ENCODE measurements at places on chromosomes 3 and 15.
A peak's percentile ranks its signal among the peaks of the same experiment; 100 is the strongest.

DNA sequence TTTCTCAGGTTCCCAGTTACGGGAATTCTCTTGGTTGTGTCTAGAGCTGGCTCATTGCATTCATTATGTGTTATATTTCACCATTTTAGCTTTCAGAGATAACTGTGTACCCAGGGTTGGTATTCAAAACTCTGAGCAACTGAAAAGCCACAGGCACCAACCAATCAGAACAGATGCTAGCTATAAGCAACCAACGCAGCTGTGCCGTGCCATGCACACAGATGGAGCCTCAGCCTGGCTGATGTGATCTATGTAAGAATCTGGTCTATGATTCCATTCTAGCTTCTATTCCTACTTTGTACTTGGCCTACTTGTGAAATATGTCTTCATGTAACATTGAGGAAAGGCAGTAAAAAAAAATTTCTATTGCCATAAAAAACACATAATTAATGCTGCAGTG is 95.0 kb upstream of the CCDC80 start:
- no peaks in the 10 kb centered on the region for H3K36me3 ChIP-seq
- no peak overlapping the region for H3K27ac ChIP-seq
- H3K4me1 ChIP-seq = no peaks in the 10 kb centered on the region
- H3K27me3 ChIP-seq = no peaks in the 10 kb centered on the region

- H3K36me3 ChIP-seq = peaks cover 12% of the 10 kb centered on the region
- H3K4me3 ChIP-seq = no peak overlapping the region
- no peak for DNase-seq
- H3K27me3 ChIP-seq = no peaks in the 10 kb centered on the region
- H3K27ac ChIP-seq = no peak overlapping the region
These were observed 41.6 kb downstream of the FBXL2 start for GRCh38 chr3:33318710-33319380.

DNA sequence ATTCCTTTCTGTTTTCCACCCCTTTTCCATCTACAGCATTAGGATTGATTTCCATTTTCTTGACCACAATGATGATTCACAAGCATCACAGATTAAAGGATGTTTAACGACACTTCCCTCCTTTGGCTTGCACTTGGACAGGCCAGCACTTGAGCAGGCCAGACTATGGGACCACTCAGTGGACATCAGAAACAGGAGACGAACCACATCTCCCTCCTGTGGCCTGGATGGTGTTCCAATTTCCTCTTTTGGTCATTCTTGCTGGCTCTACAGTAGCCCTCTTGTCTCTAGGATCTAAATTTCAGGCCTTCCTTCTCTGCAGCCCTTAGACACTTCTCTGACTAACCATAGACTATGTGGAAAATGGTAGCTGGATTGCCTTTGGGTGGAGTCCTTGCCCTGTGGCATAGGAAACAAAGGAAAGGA is 78.8 kb upstream of the BOC start:
- no peak for DNase-seq
- H3K27me3 ChIP-seq = no peaks in the 10 kb centered on the region
- H3K36me3 ChIP-seq = no peaks in the 10 kb centered on the region
- no peak overlapping the region for H3K27ac ChIP-seq
- H3K4me3 ChIP-seq = no peak overlapping the region
- H3K4me1 ChIP-seq = peaks cover 41% of the 10 kb centered on the region

DNA sequence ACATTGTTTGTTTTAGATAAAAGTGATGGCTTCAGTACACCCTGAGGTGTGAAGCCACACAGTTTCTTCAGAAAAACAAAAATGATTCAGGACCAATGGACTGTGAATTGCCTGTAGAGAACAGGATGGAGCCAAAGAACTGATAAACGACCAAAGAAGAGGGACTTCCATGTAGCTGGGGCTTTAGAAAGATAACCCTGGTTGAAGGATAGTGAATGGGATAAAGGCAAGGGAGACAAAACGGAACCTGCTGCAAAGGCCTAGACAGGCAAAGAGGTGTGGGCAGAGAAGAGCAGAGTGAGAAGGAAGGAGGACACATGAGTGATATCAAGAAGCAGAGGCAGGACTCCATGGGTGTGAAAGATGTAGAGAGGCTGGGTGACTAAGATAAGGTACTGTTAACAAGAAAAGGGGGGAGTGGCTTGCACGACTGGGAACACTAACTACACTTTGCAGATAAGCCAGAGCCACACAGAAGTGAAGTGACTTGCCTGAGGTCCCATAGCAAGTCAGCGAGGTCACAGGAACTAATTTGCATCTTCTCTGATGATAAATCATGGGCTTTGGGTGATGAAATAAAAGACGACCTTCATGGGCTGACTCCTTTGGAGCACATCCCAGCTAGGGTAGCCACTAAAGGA is 44.3 kb downstream of the RAB6B start:
- H3K4me3 ChIP-seq = no peak overlapping the region
- no peaks in the 10 kb centered on the region for H3K27me3 ChIP-seq
- no peaks in the 10 kb centered on the region for H3K36me3 ChIP-seq
- DNase-seq = no peak
- no peak overlapping the region for H3K27ac ChIP-seq

- H3K27ac ChIP-seq = no peak overlapping the region
- no peaks in the 10 kb centered on the region for H3K4me1 ChIP-seq
- no peak overlapping the region for H3K4me3 ChIP-seq
- H3K36me3 ChIP-seq = no peaks in the 10 kb centered on the region
These were observed 86.6 kb downstream of the FMN1 start for GRCh38 chr15:33107950-33108349.

DNA sequence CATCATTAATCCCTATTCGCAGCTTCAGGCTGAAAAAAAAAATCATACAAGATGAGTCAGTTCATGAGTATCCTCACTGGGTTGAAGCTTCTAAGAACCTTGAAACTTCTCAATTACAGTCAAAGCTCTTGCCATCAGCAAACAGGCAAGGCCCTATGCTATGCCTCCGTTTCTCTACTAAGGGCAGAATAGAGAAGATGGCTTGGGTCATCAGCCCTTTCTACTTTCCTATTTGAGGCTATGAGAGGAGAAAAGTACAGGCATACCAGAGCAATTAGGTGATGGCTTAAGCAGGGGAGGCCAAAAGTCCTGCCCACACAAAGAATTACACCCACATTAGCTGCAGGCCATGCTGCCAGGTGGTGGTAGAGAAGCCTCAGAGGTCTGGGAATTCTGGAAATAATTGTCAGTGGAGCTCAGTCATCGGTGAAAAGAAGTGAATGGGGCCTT is 89.0 kb downstream of the MRPL46 start:
- H3K4me1 ChIP-seq = peaks cover 4% of the 10 kb centered on the region
- peaks cover 17% of the 10 kb centered on the region for H3K27me3 ChIP-seq
- no peak overlapping the region for H3K27ac ChIP-seq
- no peaks in the 10 kb centered on the region for H3K36me3 ChIP-seq

GRCh38 chr15:85620690-85621049 is 174.1 kb downstream of the KLHL25 start:
- no peaks in the 10 kb centered on the region for H3K36me3 ChIP-seq
- peaks cover 26% of the 10 kb centered on the region for H3K4me1 ChIP-seq
- no peaks in the 10 kb centered on the region for H3K27me3 ChIP-seq
- H3K27ac ChIP-seq = no peak overlapping the region
- H3K4me3 ChIP-seq = no peak overlapping the region

DNA sequence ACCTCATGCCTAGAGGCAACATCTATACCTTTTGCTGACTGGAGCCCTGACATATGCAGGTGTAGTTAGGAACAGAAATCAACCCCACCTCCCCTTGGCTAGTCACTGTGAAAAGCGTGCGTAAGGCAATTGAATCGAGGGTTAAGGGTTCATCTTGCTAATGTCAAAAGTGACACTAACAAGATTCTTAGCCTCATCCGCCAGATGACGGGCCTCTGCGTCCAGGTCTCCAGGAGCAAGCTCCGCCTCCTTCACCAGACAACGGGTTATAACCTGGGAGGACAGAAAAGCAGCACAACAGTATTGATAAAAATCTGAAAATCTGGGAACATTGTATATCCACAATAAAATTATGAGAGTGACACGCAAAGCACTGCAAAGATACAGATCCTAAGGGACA is 4.7 kb downstream of the SELENOS start:
- no peak overlapping the region for H3K27ac ChIP-seq
- H3K36me3 ChIP-seq = peaks cover 23% of the 10 kb centered on the region
- no peak overlapping the region for H3K4me3 ChIP-seq
- DNase-seq = no peak

GRCh38 chr3:107813026-107813425 is 277.8 kb downstream of the CD47 start:
- H3K4me1 ChIP-seq = peaks cover 54% of the 10 kb centered on the region
- H3K36me3 ChIP-seq = peaks cover 9% of the 10 kb centered on the region
- no peak for DNase-seq
- H3K4me3 ChIP-seq = no peak overlapping the region
- H3K27ac ChIP-seq = peak overlapping the region; percentile 4

- no peak overlapping the region for H3K27ac ChIP-seq
- peaks cover 4% of the 10 kb centered on the region for H3K27me3 ChIP-seq
- H3K4me3 ChIP-seq = no peak overlapping the region
These were observed 135.2 kb downstream of the RYR3 start for GRCh38 chr15:33445984-33446383.

- DNase-seq = no peak
- no peaks in the 10 kb centered on the region for H3K27me3 ChIP-seq
- no peak overlapping the region for H3K27ac ChIP-seq
- H3K4me1 ChIP-seq = peaks cover 4% of the 10 kb centered on the region
- no peak overlapping the region for H3K4me3 ChIP-seq
These were observed 50.9 kb downstream of the PRICKLE2 start for GRCh38 chr3:64174328-64174727.

- no peak overlapping the region for H3K4me3 ChIP-seq
- peak; percentile 53 for DNase-seq
- H3K27me3 ChIP-seq = peaks cover 44% of the 10 kb centered on the region
- H3K27ac ChIP-seq = no peak overlapping the region
These were observed 8.9 kb downstream of the GPR149 start for GRCh38 chr3:154421083-154421482.

- H3K36me3 ChIP-seq = no peaks in the 10 kb centered on the region
- no peak for DNase-seq
- H3K27me3 ChIP-seq = no peaks in the 10 kb centered on the region
- no peak overlapping the region for H3K27ac ChIP-seq
- no peaks in the 10 kb centered on the region for H3K4me1 ChIP-seq
These were observed 269.7 kb downstream of the OTOL1 start for GRCh38 chr3:161766331-161766730.

DNA sequence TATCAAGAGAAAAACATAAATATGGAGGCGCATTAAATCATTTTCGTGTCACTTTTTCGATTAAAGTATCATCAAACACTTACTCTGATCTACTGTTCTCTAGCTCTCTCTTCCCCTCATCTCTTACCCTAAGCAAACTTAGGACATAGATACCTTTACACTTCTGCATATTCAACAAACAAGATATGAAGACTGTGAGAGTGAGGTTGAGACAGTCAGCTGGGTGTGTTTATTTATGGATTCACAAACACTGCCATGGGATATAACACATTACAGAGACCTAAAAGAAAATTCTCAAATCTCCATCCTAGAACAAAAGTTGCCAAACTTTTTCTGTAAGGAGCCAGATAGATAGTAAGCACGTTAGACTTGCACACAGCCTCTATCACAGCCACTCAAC is 85.2 kb upstream of the ZNF385D start:
- H3K27me3 ChIP-seq = peaks cover 56% of the 10 kb centered on the region
- no peaks in the 10 kb centered on the region for H3K36me3 ChIP-seq

DNA sequence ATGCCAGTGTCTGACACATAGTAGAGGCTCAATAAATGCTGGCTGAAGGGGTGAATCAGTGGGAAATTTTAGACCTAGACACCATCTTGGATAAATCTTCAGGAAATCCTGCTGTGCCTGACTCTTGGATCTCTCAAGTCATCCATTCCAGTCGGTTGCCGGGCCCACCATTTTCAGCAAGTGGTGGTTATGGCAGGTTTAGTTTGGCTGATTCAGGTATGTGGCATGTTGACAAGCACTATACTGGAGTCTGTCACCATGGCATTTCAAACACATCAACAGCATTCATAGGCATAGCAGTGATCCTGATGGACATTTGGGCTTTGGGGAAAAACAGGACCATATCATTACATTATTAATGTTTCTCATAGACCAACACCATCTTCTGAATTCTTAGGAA is 25.7 kb upstream of the APH1B start:
- no peak overlapping the region for H3K4me3 ChIP-seq
- H3K27ac ChIP-seq = no peak overlapping the region

DNA sequence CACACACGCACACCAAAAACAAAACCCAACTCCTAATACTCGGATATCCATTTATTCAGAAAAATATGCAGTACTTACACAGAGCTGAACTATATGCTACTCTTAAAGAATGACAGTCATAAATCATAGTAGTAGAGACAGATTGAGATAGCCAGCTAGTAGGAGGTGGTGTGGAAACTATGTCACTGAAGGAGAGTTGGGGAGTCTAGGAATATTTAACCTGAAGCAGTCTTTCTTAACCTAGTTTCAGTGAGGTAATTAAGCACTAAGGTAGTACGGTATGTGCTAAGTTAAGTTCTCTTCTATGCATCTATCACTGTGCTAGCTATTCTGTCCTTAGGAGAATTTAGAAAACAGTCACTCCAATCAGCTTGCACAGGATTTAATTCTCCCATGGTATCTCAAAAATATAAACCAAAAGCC is 54.2 kb downstream of the ANKRD28 start:
- no peak overlapping the region for H3K4me3 ChIP-seq
- no peaks in the 10 kb centered on the region for H3K4me1 ChIP-seq
- H3K27ac ChIP-seq = no peak overlapping the region
- no peak for DNase-seq
- H3K36me3 ChIP-seq = peaks cover 76% of the 10 kb centered on the region

- H3K4me1 ChIP-seq = peaks cover 5% of the 10 kb centered on the region
- H3K36me3 ChIP-seq = peaks cover 27% of the 10 kb centered on the region
- H3K27me3 ChIP-seq = no peaks in the 10 kb centered on the region
- DNase-seq = no peak
These were observed 16.9 kb upstream of the FAM3D start for GRCh38 chr3:58683466-58683865.

GRCh38 chr3:37921025-37921424 is 59.3 kb downstream of the CTDSPL start:
- H3K27me3 ChIP-seq = no peaks in the 10 kb centered on the region
- no peak for DNase-seq
- peaks cover 54% of the 10 kb centered on the region for H3K4me1 ChIP-seq
- H3K4me3 ChIP-seq = no peak overlapping the region

DNA sequence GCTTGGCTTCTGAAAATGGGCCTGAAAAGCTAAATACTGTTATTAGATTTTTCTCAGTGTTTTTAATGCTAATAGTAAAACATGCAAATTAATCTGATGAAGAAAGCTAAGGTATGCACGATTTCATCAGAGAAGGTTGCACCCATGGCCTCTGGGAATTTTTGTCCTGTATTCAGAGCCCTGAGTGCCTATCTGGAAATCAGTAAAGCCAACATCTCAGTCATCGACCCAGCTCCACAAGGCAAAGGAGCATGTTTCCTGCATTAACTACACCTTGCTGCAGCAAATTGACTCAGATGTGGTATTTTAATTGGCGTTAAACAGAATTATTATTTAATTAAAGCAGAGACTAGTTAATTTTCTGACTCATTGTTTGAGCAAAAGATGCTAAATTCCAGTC is 49.0 kb upstream of the TP63 start:
- no peaks in the 10 kb centered on the region for H3K4me1 ChIP-seq
- no peaks in the 10 kb centered on the region for H3K27me3 ChIP-seq
- H3K36me3 ChIP-seq = no peaks in the 10 kb centered on the region
- H3K4me3 ChIP-seq = no peak overlapping the region
- no peak overlapping the region for H3K27ac ChIP-seq

- no peaks in the 10 kb centered on the region for H3K4me1 ChIP-seq
- H3K27me3 ChIP-seq = no peaks in the 10 kb centered on the region
- no peak for DNase-seq
- H3K27ac ChIP-seq = no peak overlapping the region
- no peaks in the 10 kb centered on the region for H3K36me3 ChIP-seq
These were observed 252.1 kb downstream of the EPHA6 start for GRCh38 chr3:97066531-97066930.

GRCh38 chr15:40357246-40357645 is 773 bp upstream of the DISP2 start:
- H3K36me3 ChIP-seq = no peaks in the 10 kb centered on the region
- DNase-seq = no peak
- peaks cover 28% of the 10 kb centered on the region for H3K4me1 ChIP-seq
- H3K4me3 ChIP-seq = peak overlapping the region; percentile 81
- H3K27me3 ChIP-seq = peaks cover 25% of the 10 kb centered on the region

All from neural crest cell (in vitro differentiated cells).